Chondrocyte (in vitro differentiated cells): ENCODE measurements at places on chromosomes 5 and 9. TPM values are rescaled to one million over a fixed set of nuclear protein-coding genes. Genes with fewer than 3 reads are reported as not detected.

Gene PCDHGA9
- total RNA-seq, result 0.97 to 3.6 TPM (median 1.4 TPM) in 3 replicates

Gene TTC23L
- total RNA-seq, result 1.0 TPM in 1 of 3 replicates, not detected in the others

Gene C9orf152
- not detected in 3 replicates for total RNA-seq

Gene SPINK13
- total RNA-seq, result not detected in 3 replicates

Gene RECK
- total RNA-seq, result 33.5 to 66.6 TPM (median 33.5 TPM) in 3 replicates

Gene ATP10B
- not detected in 3 replicates for total RNA-seq

Gene ORM2
- not detected in 3 replicates for total RNA-seq

Gene PRR7
- total RNA-seq, result 4.8 to 5.5 TPM (median 5.3 TPM) in 3 replicates

Gene TMC1
- total RNA-seq, result not detected in 3 replicates

GRCh38 chr5:174229514-174230370, 184.2 kb downstream of the NSG2 start:
- no peak for DNase-seq

- DNase-seq, result no peak
Measured at GRCh38 chr5:149640350-149640999, 59.2 kb downstream of the ARHGEF37 start.

DNA sequence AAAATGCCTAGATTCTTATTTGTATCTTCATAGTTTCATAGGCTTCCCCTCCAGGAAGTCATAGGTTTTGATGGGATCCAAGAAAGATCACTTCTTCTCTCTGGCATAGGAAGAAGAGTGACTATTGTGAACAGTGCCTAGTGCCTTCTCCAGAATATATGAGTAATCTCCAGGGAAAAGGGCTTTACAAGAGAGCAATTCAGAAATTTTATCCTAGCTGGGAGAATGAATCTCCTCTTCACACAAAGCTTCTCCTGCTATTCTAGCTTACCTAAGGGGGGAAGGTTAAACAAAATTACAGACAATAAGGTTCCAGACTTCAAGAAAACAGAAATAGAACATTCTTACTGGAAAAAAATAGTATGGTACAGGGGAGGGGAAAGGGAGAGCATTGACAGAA, 1193.3 kb upstream of the CDH6 start:
- DNase-seq, result no peak

DNA sequence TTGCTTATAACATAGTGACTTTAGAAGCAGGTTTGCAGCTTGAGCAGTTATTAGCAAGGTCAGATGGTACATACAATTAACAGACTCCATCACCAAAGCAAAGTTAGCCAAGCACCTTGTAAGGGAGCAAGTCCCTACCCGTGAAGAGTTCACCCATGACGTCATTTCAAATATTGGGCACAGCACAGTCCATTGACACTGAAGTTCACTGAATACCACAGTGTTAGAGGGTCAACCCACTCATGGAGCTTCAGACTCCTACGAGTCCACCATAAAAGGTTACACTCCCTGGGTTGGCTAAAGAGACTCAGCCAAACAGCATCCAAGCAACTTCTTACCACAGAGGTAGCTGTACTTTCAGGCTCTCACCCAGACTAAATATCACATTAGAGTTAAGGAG, 77.5 kb downstream of the GALNT10 start:
- DNase-seq, result no peak

DNA sequence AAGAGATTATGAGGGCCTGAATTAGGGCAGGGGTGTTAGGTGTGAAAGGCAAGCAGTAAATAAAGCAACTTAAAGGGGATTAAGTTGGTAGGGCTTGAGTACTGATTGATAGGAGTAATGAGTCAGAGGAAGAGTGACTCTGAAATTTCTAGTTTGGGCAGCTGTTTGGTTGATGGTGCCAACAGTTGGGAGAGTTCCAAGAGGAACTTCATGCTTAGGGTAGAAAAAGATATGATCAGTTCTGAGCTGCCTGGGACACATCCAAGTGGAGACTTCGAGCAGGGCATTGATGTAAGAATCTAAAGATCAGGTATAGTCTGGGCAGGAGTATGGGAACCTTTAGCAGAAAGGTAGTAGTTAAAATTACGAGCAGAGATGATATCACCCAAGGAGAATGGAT, 10.2 kb downstream of the MAMDC2 start:
- no peak for DNase-seq

- no peak for DNase-seq
Measured at GRCh38 chr5:41559184-41559583, 48.8 kb upstream of the PLCXD3 start.

- peak; percentile 79 for DNase-seq
Measured at GRCh38 chr9:93680443-93681268, 104.3 kb downstream of the PHF2 start.

- no peak for DNase-seq
Measured at GRCh38 chr5:95840956-95841705, 18.6 kb upstream of the GLRX start.

GRCh38 chr5:65776441-65777141, 54.6 kb downstream of the NLN start:
- DNase-seq, result no peak

- no peak for DNase-seq
Measured at GRCh38 chr5:146751054-146751453, 127.5 kb downstream of the PPP2R2B start.

DNA sequence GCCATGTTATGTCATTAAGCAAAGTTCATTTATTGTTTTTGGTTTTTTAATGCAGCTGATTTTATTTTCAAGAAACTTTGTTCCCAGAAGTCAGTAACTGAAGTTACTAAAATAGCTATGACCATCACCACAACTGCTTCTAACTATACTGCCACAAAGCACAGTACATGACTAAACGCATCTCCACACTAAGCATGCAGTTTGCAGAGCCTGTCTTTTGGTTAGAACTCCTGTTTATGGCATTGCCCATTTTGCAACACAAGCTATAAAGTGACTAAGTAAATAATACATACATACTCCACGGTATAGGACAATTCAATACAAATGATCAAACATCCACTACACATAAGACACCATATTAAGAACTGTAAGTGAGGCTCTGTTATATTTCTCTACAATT, 109.7 kb downstream of the MLLT3 start:
- no peak for DNase-seq

GRCh38 chr5:154849264-154849785, 1.1 kb downstream of the FAXDC2 start:
- no peak for DNase-seq

GRCh38 chr5:133781436-133782225, 169.3 kb upstream of the FSTL4 start:
- no peak for DNase-seq

DNA sequence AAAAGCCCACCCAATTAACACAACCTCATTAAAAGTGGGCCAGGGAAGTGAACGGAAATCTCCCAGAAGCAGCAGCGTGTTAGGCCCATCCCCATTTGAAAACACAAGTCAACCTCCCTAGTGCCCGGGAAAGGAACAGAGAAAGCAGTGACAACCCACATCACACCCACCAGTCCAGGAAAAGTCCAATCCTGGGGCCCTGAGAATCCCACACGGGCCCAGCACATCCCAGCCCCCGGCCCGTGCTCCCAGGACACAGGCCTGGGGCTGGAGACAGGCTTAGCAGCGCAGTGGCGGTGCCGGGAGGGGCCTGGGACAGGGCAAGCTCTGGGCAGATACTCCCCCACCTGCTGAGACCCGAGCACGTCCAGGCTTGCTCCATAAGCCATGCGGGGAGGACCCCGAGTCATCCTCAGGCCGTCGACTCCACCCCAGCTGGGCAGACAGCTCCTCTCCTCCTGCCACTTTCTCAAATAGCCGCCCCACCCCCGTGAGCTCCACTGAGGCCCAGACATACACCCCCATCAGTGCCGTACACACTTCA, 101.0 kb downstream of the KCNT1 start:
- DNase-seq, result peak; percentile 89

GRCh38 chr9:114034661-114035062, 43.4 kb downstream of the AMBP start:
- no peak for DNase-seq

- no peak for DNase-seq
Measured at GRCh38 chr9:136544548-136544963, 1.3 kb downstream of the NOTCH1 start.

- DNase-seq, result no peak
Measured at GRCh38 chr5:68287976-68288706, 72.6 kb downstream of the PIK3R1 start.

DNA sequence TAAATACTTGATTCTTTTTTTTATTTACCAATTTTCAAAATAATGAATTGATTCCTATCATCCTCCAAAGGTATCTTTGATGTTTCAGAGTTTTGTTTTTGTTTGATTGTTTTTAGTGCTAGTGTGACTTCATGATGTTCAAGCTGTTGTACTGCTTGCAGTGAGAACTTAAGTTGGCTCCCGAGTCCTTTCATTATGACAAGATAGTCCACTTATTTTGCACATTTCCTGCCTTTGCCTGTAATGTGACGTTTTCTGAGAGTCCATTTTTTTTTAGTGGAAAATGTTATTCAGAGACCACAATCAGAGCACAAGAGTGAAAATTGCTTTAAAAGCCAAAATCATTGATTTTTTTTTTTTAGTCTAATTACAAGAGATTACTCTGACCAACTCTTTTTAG, 60.1 kb upstream of the FCHO2 start:
- no peak for DNase-seq
